ENCODE measurements at places on chromosomes 3 and 15.
A peak's percentile ranks its signal among the peaks of the same experiment; 100 is the strongest.

- H3K36me3 ChIP-seq: peaks cover 19% of the 10 kb centered on the region
- no peaks in the 10 kb centered on the region for H3K27me3 ChIP-seq
- no peak overlapping the region for H3K4me3 ChIP-seq
- no peak overlapping the region for H3K27ac ChIP-seq
- no peak for DNase-seq
Observed at GRCh38 chr3:182908471-182908870, 71.9 kb downstream of the DCUN1D1 start.

DNA sequence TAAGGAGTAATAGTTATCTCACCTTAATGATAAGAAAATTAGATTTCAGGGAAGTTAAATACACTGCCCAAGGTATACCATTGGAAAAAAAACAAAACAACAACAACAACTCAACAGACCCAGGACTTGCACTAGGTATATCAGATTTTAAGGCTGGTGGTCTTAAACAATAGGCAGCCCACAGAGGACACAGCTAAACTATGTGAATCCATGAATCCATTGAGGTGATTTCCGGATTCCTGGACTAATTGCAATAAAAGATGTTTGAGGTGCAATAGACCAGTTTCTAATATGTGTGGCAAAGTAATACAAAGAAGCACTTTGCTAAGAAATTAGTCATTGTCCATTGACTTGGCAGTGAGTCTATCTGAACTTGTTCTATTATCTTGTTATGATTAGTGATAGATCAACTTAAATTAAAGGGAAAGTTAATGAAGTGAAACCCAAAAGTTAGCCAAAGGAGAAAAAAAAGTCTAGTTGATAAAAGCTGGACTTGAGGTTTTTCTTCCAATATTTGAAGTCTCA is 60.9 kb upstream of the MAGI1 start:
- H3K36me3 ChIP-seq: no peaks in the 10 kb centered on the region
- H3K4me3 ChIP-seq: no peak overlapping the region
- DNase-seq: no peak

- no peak overlapping the region for H3K4me3 ChIP-seq
- no peaks in the 10 kb centered on the region for H3K36me3 ChIP-seq
- no peaks in the 10 kb centered on the region for H3K27me3 ChIP-seq
Observed at GRCh38 chr15:67385971-67386370, 131.4 kb downstream of the IQCH start.

- DNase-seq: no peak
- H3K4me1 ChIP-seq: no peaks in the 10 kb centered on the region
- no peak overlapping the region for H3K27ac ChIP-seq
- H3K27me3 ChIP-seq: no peaks in the 10 kb centered on the region
- H3K4me3 ChIP-seq: no peak overlapping the region
Observed at GRCh38 chr3:99543796-99544195, 94.6 kb upstream of the COL8A1 start.

DNA sequence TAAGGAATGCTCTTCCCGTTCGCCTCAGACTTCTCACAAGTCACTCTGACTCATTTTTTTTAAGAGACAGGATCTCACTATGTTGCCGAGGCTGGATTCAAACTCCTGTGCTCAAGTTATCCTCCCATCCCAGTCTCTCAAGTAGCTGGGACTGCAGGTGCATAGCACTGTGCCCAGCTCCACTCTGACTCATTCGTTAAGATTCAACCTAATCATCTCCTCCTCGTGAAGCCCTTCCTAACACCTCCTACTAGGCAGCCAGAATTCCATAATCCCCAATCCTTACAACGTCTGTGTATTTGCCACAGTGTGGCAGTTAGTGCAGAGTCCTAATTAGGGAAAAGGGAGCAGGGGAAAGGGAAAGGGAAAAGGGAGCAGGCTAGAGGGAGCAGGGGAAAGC is 26.4 kb upstream of the DCLK3 start:
- no peaks in the 10 kb centered on the region for H3K27me3 ChIP-seq
- no peak overlapping the region for H3K4me3 ChIP-seq
- H3K4me1 ChIP-seq: no peaks in the 10 kb centered on the region
- no peak for DNase-seq
- H3K27ac ChIP-seq: no peak overlapping the region

GRCh38 chr3:184773283-184774186 is 38.4 kb upstream of the VPS8 start:
- H3K4me3 ChIP-seq: no peak overlapping the region
- H3K27ac ChIP-seq: no peak overlapping the region
- H3K27me3 ChIP-seq: peaks cover 3% of the 10 kb centered on the region
- H3K4me1 ChIP-seq: no peaks in the 10 kb centered on the region
- no peaks in the 10 kb centered on the region for H3K36me3 ChIP-seq
- DNase-seq: no peak

DNA sequence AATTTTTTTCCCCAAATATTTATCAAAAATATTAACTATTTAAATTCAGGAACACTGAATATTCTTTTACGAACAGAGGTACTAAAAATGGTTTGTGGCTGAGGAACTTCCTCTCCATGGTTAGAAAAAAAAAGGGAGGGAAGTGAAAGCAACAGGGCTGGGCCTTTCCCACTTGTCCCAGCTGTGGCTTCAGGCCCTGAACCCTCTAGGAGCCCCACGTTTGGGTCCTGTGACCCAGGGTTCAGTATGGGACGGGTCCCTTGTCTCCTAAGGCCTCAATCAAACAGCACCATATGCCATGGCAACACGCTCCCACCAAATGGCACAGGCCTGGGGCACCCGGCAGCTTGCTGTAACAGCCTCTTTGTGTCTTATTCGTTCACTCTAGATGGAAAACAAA is 32.4 kb downstream of the POC1A start:
- no peaks in the 10 kb centered on the region for H3K4me1 ChIP-seq
- H3K4me3 ChIP-seq: no peak overlapping the region
- DNase-seq: no peak
- H3K27me3 ChIP-seq: no peaks in the 10 kb centered on the region
- peaks cover 88% of the 10 kb centered on the region for H3K36me3 ChIP-seq

DNA sequence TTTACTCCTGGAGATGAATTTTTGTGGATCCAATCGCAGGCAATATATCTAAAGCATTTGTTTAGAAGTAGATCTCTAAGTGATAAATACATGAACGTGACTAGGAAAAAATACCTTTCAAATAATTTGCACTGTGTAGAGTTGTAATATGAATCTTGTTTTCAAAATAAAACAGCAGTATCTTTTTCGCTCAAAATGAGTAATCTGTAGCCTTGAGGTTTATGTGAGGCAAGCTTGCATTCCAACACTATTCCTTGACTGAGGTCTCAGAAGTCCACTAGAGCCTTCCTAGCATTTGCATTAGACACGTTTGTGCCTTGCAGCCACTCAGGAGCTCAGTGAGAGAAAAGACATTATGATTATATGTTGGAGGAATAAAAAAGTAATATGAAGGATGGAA is 138.3 kb upstream of the ROBO1 start:
- no peak overlapping the region for H3K4me3 ChIP-seq
- H3K36me3 ChIP-seq: no peaks in the 10 kb centered on the region
- H3K27ac ChIP-seq: no peak overlapping the region
- H3K4me1 ChIP-seq: no peaks in the 10 kb centered on the region
- H3K27me3 ChIP-seq: no peaks in the 10 kb centered on the region

DNA sequence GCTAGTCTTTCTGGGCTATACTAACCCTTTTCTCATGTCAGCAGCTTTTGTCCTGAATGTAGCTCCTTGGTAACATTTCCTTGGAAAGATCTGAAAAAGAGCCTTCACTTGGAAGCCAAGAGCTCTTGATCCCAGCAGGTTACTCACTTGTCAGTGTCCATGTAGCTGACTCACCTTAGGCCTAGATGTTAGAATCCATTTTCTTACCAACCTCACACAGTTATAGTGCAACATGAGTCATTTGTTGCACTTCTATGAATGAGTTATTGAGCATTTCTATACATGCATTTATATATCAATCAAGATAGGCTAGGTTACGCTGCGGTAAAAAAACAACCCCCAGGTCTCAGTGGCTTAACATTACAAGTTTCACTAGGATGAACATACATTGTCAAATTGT is 106.8 kb upstream of the SLC7A14 start:
- no peak overlapping the region for H3K27ac ChIP-seq
- no peaks in the 10 kb centered on the region for H3K27me3 ChIP-seq
- no peaks in the 10 kb centered on the region for H3K36me3 ChIP-seq
- H3K4me1 ChIP-seq: no peaks in the 10 kb centered on the region
- H3K4me3 ChIP-seq: no peak overlapping the region

- no peak for DNase-seq
- no peak overlapping the region for H3K27ac ChIP-seq
- H3K36me3 ChIP-seq: no peaks in the 10 kb centered on the region
- H3K4me1 ChIP-seq: peaks cover 22% of the 10 kb centered on the region
Observed at GRCh38 chr3:37223576-37223975, 49.2 kb upstream of the LRRFIP2 start.

- no peak overlapping the region for H3K4me3 ChIP-seq
- no peaks in the 10 kb centered on the region for H3K27me3 ChIP-seq
- H3K36me3 ChIP-seq: no peaks in the 10 kb centered on the region
Observed at GRCh38 chr3:61181874-61182273, 69.4 kb downstream of the FHIT start.

DNA sequence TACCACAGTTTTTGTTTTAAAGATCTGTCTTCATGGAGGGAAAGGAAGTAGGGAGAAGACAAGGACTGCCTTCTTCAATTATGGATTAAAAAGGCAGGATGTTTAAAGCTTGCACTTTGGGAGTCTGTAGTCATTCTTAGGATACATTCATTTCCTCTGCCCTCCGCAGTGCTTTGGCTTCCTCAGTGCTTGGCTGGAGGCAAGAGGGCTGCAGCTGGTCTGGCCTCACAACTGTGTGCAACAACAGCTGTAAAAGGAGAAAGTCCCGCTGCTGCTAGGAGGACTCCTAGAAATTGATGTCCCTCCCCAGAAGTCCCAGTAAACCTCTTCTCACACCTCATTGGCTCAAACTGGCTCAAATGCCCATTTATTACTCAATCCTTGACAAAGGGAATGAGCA is 54.4 kb upstream of the PPP2R3A start:
- H3K27me3 ChIP-seq: peaks cover 8% of the 10 kb centered on the region
- H3K27ac ChIP-seq: no peak overlapping the region
- H3K4me3 ChIP-seq: no peak overlapping the region
- DNase-seq: no peak

DNA sequence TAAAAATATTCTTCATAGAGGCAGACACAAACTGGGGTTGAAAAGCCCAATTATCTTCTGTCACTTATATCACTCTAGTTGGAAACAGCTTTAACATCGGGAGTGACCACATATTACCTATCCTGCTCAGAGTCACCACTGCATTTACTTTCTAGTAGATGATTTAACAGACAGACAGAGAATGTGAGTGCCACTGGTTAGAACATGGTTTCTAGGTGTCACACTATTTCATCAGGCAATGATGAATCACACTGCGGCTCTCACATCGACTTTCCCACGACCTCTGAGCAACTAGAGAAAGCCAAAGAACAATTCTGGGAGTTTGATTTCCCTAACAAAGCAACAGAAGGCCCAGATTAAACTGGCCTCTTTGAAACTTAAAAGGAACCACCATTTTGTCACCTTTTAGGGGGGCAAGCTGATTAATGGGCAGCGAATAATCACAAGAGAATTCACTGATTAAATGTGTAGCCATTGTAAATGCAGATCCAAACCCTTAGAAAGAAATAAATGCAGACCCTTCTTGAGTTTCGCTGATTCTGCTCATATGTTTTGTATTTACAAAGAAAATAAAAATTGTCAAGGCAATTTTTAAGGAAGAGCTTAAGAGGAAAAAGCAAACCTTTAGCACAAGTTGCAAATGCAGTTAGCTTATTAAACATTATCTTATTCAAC is 112.6 kb upstream of the KBTBD8 start:
- H3K4me1 ChIP-seq: no peaks in the 10 kb centered on the region
- H3K27ac ChIP-seq: no peak overlapping the region
- no peaks in the 10 kb centered on the region for H3K36me3 ChIP-seq
- no peak overlapping the region for H3K4me3 ChIP-seq
- H3K27me3 ChIP-seq: no peaks in the 10 kb centered on the region

GRCh38 chr3:172096881-172097420 is 57.6 kb downstream of the FNDC3B start:
- H3K4me3 ChIP-seq: no peak overlapping the region
- H3K27ac ChIP-seq: no peak overlapping the region
- H3K4me1 ChIP-seq: 0 out of 2 replicates have a peak, but pooled peaks cover under 1% of the 10 kb centered on the region
- no peaks in the 10 kb centered on the region for H3K36me3 ChIP-seq

DNA sequence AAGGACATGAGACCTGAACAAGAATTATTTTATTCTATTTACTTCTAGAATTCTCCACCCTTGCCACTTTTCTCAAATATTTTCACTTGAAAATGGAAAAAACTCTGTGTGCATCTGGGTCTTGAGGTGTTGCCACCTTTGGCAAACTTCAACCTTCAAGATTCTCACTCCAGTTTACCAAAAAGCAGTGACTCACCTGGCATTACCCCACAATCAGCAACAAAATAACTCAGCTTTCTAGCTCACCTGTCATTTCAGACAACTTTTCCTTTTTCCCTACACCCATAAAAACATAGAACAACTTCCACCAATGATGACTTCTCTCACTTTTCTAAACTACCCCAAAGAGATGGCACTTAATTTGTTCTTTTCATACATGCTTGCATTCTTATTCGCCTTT is 115.8 kb downstream of the DUT start:
- no peaks in the 10 kb centered on the region for H3K4me1 ChIP-seq
- no peaks in the 10 kb centered on the region for H3K27me3 ChIP-seq
- no peak overlapping the region for H3K27ac ChIP-seq

DNA sequence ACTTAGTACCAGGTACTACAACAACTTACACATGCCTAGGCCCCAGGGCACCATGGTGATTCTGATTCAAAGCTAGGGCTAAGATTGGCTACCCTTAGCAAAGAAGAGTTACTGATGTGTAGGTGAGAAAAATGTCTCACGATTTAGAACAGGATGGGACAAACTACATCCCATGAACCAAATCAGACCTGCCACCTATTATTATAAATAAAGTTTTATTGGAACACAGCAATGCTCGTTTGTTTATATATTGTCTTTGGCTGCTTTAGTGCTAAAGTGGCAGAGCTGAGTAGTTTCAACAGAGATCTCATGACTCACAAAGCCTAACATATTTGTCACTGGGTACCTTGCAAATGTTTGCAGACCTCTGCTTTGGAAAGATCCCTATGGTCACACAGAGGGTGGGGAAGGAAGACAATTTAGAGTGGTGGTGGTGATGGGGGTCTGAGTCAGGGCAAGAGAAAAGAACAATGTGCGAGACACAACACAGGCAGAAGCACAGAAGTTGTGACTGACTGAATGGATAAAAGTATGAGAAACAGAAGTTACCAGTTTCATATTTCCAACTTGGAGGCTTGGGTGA is 770.6 kb upstream of the CFAP20DC start:
- no peak for DNase-seq
- H3K4me1 ChIP-seq: peaks cover 13% of the 10 kb centered on the region
- no peaks in the 10 kb centered on the region for H3K27me3 ChIP-seq

DNA sequence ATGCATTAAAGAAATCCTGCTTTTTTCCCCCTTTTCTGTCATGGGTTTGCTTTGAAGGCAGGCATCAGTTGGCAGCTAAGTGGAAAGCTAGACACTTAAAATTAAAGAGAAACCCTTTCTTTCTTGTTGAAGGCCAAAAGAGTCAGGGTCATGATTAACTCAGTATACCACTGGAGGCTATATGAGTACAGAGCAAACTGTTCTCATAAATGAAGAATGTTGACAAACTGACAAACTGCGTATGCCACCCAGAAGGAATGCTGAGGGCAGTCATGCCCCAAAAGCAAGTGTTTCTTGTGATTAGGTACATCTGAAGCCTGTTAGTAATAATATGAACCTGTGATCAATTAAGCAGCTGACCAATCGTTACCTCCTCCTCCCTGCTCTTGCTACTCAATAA is 43.6 kb upstream of the COL6A6 start:
- DNase-seq: no peak
- peaks cover 13% of the 10 kb centered on the region for H3K27me3 ChIP-seq
- H3K36me3 ChIP-seq: no peaks in the 10 kb centered on the region
- no peaks in the 10 kb centered on the region for H3K4me1 ChIP-seq
- no peak overlapping the region for H3K4me3 ChIP-seq

- H3K4me3 ChIP-seq: no peak overlapping the region
- no peak for DNase-seq
- H3K27me3 ChIP-seq: no peaks in the 10 kb centered on the region
- H3K4me1 ChIP-seq: peaks cover 10% of the 10 kb centered on the region
- no peaks in the 10 kb centered on the region for H3K36me3 ChIP-seq
- 0 out of 2 replicates have a peak overlapping the region, but pooled peaks have one; percentile 3 for H3K27ac ChIP-seq
Observed at GRCh38 chr3:8327739-8328138, 173.9 kb upstream of the LMCD1 start.
